Caco-2 (cell line): ENCODE measurements at places on chromosomes 5 and 9.

DNA sequence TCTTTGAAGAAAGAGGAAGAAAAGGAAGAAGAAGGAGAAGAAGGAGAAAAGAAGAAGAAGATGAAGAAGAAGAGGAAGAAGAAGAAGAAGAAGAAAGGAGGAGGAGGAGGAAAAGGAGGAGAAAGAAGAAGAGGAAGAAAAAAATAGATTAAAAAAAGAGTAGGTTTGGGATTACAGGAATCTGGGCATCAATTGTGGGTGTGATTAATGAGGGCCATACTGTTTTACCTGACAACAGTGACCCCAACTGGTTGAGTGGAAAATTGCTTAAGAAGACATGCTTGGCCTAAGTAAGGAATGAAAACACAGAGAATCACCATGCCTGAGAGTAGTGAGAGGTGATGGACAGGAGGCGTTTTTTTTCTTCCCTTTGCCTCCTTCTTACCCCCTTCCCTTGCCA lies 114.6 kb downstream of the FAM170A start:
- DNase-seq = no peak

DNA sequence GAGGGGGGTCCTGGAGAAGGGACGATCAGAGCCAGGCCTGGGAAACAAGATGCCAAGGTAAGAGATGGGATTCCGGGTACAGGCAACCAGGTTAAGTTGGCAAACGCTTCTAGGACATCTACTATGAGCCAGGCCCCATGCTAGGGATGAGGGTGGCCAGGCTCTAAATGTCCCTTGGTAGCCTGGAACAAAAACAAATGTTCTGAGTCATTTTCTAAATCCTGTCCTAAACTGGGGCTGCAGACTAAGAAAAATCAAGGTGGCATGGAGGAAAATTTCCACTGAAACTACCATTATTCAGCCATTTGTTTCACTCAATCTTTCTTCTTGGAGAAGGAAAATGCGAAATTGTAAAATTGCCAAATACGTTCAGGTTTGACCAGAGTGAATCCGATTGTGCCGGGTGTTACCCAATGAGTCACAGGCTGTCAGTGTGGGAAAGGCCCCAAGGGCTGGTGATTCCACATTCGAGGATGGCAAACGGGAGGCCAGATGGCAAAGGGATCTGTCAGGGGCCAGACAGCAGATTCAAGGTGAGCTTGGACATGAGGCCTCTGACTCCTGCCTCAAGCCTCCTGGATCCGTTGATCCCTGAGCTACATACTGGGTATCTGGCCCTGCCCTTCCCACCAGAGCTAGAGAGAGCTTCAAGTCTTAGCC lies 57.6 kb downstream of the PAX5 start:
- DNase-seq = no peak

GRCh38 chr5:90201923-90202322 lies 207.6 kb downstream of the CETN3 start:
- DNase-seq = no peak

DNA sequence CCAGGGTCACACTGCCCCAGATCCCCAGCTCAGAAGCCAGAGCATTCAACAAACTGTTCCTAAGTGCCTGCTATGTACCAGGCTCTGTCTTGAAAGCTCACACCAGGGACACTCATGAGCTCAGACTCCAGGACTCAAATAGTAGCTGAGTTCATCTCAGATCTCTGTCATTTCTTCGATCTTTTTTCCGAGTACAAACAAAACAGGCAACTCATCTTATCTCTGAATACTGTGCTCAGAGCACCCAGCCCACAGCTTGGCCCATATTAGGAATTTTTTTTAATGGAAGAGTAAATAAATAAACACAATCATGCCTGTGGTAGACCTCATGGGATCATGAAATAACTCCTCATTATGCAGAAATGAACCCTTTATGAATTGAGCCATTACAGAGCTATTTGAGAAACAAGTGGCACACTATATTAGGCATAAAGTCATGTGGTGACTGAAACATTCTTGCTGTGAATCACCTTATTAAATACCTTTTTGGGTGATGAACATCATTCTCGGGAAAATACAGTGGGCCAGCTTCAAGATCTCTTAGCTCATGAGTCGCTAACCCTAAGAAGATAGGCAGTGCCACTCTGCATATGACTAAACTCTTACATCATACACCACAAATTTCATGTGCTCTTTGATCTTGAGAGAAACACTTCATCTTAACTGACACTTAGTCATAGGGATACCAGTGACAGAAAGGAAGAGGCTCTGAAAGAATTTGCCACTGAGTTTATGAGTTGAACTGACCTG lies 9.9 kb downstream of the SH3RF2 start:
- no peak for DNase-seq

GRCh38 chr9:109297899-109298298 lies 23.0 kb downstream of the EPB41L4B start:
- no peak for DNase-seq

DNA sequence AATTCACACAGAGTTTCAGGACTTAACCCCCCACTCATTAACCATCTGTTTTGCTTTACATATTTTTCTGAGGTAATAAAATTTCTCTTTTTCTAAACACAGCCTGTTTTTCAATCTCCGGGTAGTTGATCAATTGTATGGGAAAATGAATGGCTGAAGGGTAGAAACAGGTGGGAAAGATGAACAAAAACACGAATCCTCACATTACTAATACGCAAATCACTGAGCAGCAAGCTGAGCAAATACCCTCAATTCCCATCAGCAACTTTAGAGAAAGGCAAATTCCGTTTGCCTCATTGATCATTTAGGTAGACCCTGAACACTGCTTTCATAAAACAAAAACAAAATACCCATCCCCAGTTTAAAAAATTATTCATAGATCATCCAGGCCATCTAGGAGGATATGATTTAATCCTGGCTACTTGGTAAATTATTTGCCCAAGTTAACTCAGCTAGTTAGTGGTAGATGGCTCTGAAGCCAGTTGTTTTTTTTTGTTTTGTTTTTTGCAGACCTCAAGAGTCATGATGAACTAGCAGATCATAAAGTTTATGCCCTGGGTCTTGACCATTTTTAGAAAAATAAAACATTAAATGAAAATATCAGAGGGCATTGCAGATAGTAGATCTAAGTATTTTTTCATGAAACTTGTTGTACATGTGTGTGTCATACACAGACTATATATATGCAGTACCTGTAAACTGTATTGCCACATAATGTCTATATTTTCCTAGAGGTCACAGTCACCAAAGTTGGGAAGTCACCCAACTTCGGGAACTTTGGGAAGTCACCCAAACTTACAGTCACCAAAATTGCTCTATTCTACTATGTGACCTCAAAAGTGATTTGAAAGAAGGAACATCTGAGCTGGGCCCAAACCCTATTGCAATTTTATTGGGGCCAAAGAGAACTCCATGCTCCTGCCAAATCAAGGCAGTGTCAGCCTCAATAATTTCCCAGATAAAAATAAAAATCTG lies 1.6 kb upstream of the CD274 start:
- no peak for DNase-seq

DNA sequence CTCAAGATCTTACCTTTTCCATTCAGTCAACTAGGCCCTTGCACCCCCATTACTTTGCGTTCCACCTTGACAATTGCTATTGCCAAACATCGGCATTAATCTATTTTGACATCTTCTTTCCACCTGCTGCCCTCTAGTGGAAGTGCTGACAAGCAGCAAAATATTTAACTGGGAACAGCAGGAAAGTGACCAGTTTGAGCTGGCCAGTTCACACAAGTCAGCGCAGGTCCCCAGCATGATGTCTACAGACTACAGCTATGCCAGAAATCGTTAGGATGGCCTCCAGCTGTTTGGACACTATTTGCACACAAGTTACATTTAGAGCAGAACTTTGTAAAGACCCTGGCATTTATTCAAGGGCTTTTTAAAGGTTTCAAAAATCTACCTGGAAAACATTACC lies 160.1 kb downstream of the GHR start:
- peak; percentile 54 for DNase-seq

DNA sequence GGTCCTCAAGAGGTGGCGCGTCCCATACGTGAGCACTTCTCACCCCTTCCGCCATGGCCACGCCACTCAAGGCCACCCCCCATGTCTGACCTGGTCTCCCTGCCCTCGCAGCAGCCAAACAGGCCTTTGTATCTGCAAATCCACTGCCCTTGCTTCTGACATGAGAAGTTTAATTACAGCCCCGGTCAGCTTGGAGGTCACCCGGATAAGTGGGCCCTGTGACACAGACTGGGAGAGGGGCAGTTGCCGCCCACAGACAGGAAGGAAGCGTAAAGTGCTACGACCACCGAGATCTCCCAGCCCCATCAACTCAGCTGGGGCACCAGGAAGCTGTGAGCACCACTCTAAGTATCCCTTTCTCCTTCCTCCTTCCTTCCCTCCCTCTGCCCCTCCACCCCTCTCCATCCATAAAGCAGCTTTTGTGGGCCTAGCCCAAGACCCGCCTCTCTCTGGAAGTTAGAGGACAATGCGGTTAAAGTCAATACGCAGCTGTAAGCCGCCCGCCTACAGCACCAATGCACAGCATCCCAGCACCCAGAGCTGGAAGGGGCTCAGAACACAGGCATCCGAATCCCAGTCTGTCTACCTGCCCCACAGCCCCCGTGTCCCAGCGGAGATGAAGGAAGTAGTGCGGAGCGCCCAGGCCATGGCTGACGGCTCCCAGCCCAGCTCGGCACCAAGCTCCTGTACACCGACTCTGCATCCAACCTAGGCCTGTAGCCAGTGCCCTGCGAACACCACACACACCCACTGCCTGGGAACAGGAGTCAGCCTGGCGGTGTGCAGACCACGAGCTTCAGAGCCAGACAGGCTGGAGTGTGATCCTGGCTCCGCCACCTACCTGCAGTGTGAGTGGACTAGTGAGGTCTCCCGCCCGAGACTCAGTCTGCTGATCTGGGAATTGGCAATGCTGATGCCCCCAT lies 44.8 kb upstream of the RNF130 start:
- DNase-seq = peak; percentile 29

- DNase-seq = no peak
Observed at GRCh38 chr5:35059251-35059650, 11.5 kb upstream of the AGXT2 start.

- DNase-seq = peak; percentile 20
Observed at GRCh38 chr5:17360879-17361278, 137.2 kb upstream of the TAF11L2 start.

GRCh38 chr9:91032121-91032531 lies 230.5 kb downstream of the SYK start:
- no peak for DNase-seq

DNA sequence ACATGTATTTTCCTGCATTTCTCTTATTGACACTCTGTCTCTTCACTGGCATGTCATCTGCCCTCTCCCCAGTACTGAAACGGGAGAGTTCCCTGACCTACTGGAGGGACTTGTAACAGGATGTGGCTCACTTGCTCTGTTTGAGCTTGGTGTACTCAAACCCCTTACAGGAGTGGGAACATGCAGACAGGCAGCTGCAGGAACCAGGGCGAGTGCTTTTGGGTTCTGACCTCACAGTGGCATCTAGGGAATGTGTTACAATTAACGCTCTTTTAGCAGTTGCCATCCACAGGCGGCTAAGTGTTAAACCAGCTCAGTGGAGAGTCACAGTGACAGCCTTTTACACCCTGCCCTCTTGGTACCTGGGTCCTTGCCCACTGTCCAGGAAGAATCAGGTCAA lies 300.3 kb upstream of the GRAMD2B start:
- DNase-seq = no peak

DNA sequence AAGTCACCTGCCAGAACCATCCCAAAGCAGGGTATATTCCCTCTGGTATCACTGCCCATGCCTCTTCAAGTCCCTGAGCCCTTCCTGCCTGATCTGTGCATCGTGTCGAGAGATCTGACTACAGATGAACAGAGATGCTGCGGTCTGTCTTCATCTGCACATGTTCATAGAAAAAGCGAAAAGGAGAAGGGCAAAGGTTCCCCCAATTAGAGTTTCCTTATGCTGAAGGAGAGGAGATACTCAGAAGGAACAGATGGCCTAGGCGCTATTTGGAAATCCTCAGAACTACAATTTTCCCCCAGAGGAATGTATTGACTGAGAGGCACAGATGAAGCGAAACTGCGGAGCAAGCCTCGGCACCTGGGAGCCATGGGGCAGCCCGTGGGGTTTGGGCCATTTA lies 170.9 kb downstream of the SEC61B start:
- DNase-seq = no peak

GRCh38 chr5:4363045-4363444 lies 767.4 kb downstream of the IRX1 start:
- DNase-seq = no peak

- DNase-seq = no peak
Observed at GRCh38 chr9:123262338-123262737, 6.0 kb downstream of the STRBP start.

DNA sequence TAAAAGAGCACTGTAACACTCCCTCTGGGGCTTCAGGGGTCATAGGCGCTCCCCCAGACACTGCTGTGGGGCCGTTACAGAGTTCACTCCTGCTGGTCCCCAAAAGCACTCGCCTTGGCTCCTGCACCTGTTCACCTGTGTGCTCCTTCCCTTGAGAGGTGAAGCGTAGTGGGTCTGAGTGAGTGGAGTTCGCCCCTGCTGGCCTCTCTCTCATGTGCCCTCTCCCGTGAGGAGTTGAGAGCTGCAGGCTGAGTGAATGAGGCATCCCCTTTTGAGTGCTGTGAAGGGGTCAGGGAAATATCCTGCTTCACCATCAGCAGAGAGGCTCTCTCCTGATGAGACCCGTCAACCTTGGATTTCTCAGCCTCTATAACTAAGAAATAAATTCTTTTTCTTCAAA lies 134.6 kb upstream of the TUT7 start:
- DNase-seq = no peak
